Naive thymus-derived CD4-positive, alpha-beta T cell (primary cell): ENCODE measurements at places on chromosomes 4 and X. TPM values are rescaled to one million over a fixed set of nuclear protein-coding genes. Genes with fewer than 3 reads are reported as not detected.

- no peak for DNase-seq
These were observed 270.5 kb upstream of the PPARGC1A start for GRCh38 chr4:24160358-24160757.

DNA sequence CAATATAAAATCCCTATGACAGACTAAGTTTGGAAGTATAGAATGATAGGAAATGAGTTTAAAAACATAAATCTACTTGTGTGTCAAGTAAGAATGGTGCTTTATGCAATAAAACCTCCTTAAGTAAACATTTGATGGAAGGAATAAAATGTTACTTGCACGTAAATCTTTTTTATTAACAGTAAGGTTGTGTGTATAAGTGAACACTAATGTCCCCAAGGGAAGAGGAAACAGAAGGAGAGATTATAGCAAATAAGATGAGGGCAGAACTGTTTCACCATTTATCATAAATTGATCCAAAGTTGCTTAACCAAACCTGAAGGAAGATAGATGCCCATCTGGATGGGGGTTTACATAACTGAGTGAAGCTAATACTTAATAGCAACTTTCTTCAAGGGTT is 86.8 kb downstream of the FRMPD4 start:
- DNase-seq = no peak

The C1QTNF7 gene
- not detected in 2 replicates for total RNA-seq

GRCh38 chr4:2891294-2891693 is 47.6 kb downstream of the ADD1 start:
- DNase-seq = no peak

- DNase-seq = peak; percentile 19
These were observed 3.8 kb downstream of the CXXC4 start for GRCh38 chr4:104490770-104491480.

- DNase-seq = no peak
These were observed at the start of gene CWH43 for GRCh38 chr4:48985976-48986653. Gene CWH43, plus strand, starts transcription at chr4:48986275. Its CDS starts 155 bp downstream, at chr4:48986430.

DNA sequence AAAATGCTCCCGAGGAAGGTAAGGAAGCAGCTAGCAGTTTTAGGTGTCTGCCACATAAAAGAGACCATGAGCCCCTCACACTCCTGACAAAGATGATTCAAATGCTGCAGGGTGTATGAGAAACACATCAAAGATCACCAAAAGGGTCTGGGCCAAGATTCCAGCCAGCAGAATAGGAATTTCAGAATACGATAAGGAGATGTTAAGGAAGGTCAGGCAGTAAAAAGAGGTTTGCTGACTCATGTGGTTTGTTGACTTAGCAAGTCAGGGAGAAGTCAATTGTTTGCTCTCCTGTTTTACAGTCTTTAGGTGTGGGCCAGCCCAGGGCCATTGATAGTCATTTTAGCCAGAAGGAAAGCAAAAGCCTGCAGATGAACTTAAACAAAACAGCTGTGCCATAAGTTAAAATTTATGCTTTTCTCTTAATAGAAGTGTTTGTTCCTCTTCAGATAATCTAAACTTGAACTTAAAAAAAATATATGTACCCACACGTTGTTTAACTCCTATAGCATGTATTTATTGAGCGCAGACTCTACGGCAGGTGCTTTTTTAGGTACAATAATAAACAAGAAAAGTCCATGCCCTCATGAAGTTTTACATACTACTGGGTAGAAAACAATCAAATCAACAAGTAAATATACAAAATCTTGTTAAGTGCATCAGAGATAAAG is 115.6 kb downstream of the CAMK2D start:
- DNase-seq = no peak

DNA sequence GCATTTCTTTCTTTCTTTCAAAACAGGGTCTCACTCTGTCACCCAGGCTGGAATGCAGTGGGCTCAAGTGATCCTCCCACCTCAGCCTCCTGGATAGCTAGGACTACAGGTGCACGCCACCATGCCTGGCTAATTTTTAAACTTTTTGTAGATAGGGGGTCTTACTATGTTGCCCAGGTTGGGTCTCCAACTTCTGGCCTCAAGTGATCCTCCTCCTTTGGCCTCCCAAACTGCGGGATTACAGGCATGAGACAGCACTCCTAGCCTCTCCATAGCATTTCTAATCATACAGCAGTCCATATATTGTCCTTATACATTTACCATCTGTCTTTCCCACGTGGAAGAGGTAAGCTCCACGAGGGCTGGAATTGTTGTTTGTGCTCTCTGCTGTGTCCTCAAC is 2.0 kb upstream of the FHIP1A start:
- DNase-seq = no peak

The KDR gene
- total RNA-seq = not detected

DNA sequence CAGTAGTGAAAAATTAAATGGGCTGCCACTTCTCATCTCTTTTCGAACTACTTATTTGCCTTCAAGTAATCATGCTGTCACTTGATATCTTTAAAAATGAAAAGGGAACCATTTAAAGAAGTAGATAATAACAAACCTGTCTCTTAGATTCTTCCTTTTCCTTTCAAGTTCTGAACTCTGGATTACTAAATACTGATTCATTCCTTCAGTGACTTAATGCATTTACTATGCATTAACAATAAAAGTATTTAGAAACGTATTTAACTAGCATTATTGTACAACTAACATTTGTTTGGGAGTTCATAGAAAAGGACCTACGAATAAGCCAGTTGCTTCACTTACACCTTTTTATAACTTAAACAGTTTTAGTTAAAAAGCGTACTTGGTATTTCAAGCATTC is 61.1 kb upstream of the RAB33B start:
- DNase-seq = no peak

- DNase-seq = no peak
These were observed 362.2 kb downstream of the SMARCA1 start for GRCh38 chrX:129161108-129161507.

DNA sequence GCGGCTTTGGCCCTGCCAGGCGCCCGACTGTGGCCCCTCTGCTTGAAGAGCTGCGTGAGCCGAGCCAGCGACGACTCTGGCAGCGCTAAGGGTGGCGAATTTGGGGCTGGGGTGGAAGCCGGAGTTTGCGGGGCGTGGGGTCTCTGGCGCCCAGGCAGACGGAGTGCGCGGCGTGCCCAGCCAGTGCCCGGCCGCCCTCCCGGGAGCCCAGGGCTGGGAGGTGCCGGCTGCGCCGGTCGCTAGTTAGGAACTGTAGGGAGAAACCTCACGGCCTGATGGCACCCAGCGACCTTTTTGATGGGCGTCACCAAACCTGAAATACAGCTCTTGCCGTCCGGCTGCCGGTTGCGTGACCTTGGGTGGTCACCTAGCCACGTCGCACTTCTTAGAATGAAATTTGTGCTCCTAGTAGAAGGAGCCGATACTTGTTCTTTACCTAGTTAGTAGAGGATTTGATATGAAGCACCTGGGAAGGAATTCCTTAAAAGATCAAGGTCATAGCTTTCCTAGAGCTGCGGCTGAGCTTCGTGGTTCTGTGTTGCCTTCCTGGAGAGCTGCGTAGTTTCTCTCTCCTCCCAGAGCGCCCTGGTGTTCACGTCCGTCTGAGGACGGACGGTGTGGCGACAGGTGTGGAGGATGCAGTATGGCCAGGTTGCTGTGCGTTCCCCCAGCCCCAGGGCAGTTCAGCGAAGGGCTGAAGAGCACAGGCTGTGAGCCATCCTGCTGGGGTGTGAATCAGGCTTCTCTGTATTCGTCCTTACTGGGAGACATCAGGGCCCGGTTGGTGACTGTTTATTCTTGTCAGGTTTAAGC is 680 bp downstream of the MAEA start:
- no peak for DNase-seq

GRCh38 chr4:148800940-148801339 is 358.7 kb upstream of the NR3C2 start:
- no peak for DNase-seq
